ENCODE measurements at places on chromosomes 4 and X.

DNA sequence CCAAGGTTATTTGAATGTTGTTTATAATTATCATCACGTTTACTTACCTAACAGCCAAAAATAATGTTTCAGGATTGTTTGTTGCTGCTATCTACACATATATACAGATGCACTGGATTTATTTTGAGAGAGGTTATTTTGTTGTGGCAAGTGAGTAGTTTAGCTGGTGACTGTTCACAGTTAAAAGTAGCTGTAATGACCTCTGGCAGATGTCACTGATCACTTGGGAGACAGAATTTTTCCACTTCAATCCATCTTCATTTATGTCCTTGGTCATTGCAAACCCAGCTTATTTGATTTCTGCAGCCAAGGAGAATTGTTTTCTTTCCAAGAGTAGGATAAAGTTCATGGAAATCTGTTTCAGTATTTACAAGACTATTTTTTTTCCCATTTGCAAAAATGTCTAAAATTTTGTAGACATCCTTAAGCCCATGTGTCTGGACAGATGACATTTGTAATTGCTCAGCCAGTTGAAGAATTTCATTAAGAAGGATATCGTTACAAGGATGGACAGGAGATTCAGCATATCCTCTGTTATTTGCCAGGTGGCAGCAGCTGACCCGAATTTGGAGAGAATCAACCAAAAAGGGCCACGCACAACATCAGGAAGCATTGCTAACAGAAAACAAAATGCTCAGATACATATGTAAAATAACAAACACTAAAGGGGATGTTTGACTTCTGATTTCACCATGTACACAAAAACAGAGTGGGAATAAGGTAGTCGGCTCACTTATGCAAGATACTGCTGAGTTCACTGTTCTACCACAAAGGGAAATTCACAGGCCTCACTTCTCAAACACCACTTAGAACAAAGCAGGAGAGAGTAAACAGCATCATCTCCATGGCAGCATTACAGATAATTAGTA is 64.5 kb downstream of the GPRIN3 start:
- no peaks in the 10 kb centered on the region for H3K36me3 ChIP-seq
- no peak for DNase-seq
- no peak overlapping the region for H3K27ac ChIP-seq
- no peaks in the 10 kb centered on the region for H3K27me3 ChIP-seq

DNA sequence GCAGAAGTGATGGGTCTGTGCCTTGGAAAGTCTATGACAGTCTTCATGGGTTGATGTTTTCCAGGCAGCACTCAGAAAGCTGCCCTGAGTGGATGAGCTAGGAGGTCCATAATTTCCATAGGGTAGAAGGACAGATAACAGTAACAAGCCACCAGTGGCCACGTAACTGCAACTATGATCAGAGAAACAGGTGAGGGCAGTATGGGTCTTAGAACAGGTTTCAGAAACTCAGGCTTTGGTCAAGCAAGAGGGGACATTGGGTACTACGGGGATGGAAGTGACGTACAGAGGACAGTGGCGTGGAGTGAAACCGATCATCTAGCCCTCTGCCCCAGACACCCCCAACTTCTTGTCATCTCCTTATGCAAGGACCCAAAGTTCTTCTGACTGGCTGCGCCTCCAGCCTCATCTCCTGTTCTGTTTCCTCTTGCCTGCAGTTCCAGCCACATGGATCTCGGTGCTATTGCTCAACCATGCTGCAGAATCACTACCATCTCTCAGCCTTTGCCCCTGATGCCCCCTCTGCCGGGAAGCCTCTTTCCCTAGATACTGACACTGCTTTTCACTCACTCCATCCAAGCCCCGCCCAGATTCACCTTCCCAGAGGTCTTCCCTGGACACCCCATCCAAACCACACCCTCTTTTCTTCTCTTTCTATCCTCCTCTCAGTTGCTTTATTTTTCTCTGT is 123.4 kb downstream of the MFAP3L start:
- H3K4me1 ChIP-seq = no peaks in the 10 kb centered on the region
- no peaks in the 10 kb centered on the region for H3K36me3 ChIP-seq
- H3K27me3 ChIP-seq = no peaks in the 10 kb centered on the region
- no peak overlapping the region for H3K4me3 ChIP-seq

DNA sequence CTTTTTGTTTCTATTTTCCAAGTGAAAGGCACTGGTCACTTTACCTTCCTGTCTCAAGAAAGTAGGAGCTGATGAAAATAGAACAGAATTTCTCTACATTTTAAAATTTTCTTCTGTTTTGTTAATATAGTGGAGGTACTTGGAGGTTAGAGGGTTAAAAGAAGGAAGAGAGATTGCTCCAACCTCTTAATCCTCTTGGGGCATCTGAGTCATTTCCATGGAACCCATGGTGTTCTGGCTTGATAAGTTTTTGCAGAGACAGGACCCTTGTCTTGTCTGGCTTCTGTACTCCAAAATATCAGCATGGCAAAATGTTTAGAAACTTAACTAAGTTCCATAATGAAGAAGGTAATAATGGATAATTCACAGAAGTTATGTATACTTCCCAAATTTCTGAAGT is 727.2 kb downstream of the C4orf33 start:
- H3K4me1 ChIP-seq = no peaks in the 10 kb centered on the region
- no peak overlapping the region for H3K27ac ChIP-seq
- H3K36me3 ChIP-seq = no peaks in the 10 kb centered on the region
- DNase-seq = no peak
- no peaks in the 10 kb centered on the region for H3K27me3 ChIP-seq
- H3K4me3 ChIP-seq = no peak overlapping the region

- no peak for DNase-seq
- H3K27me3 ChIP-seq = no peaks in the 10 kb centered on the region
- no peaks in the 10 kb centered on the region for H3K36me3 ChIP-seq
- no peaks in the 10 kb centered on the region for H3K4me1 ChIP-seq
Observed at GRCh38 chrX:38066934-38067333, 60.6 kb downstream of the SYTL5 start.

- no peak for DNase-seq
- H3K27me3 ChIP-seq = no peaks in the 10 kb centered on the region
- no peaks in the 10 kb centered on the region for H3K4me1 ChIP-seq
- H3K4me3 ChIP-seq = no peak overlapping the region
Observed at GRCh38 chr4:47790105-47790504, 47.8 kb downstream of the CORIN start.
